Placental pericyte (primary cell): ENCODE measurements at places on chromosomes 11 and 22. TPM values are rescaled to one million over a fixed set of nuclear protein-coding genes. Genes with fewer than 3 reads are reported as not detected.

Gene RIC3
- total RNA-seq = not detected in 2 replicates

Gene CPT1B
- 3.9 and 9.8 TPM in 2 replicates for total RNA-seq

Gene PES1
- total RNA-seq = 87.3 and 108 TPM in 2 replicates

Gene MEI1
- total RNA-seq = 6.7 and 11.6 TPM in 2 replicates

Gene BATF2
- total RNA-seq = 1.8 and 2.6 TPM in 2 replicates

Gene KMT5B
- total RNA-seq = 17.2 and 24.9 TPM in 2 replicates

Gene IGLL1
- total RNA-seq = not detected in 2 replicates

Gene SUSD2
- total RNA-seq = 0.44 and 17.2 TPM in 2 replicates

Gene KCNJ5
- total RNA-seq = under 0.01 and 0.29 TPM in 2 replicates

Gene MYOD1
- total RNA-seq = not detected in 2 replicates
